ENCODE measurements at places on chromosomes 16 and 17.

- DNase-seq = peak; percentile 70
Measured at GRCh38 chr16:53022374-53022773, 30.3 kb downstream of the CHD9NB start.

DNA sequence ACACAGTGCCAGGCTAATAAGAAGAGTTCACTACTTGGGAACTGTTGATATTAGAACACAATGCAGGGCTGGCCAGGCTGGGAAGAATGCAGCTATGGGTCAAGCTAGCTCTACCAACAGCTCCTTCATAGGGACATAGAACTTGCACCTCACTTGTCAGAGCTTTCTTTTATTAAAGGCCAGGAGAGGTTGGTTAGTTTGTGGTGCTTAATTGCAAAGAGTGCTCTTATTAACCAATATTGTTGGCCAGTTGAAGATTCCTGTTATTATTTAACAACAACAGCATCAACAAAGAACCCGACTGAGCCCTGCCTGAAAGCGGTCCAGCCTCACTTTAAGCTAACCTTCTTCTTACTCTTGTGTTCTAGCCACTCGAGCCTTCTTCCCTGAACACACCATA is 43.4 kb upstream of the ANKFN1 start:
- DNase-seq = no peak

DNA sequence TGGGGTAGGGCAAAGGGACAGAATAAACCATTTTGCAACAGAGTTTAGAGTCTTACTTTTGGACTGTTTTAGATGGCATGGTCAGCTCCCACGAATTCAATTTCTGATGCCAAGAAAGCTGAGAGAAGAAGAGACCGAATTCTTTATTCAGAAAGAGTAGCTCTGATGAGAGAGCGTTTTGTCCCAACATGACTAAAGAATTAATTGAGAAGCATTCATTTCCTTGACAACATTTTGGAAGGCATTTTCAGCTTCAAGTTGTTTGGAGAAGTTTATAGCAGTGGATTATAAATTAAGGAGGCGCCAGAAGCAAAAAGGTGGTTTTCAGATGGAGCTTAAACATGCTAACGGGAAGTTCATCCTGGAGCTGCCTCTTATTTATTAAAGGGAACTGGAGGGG is 12.2 kb downstream of the GAN start:
- no peak for DNase-seq

DNA sequence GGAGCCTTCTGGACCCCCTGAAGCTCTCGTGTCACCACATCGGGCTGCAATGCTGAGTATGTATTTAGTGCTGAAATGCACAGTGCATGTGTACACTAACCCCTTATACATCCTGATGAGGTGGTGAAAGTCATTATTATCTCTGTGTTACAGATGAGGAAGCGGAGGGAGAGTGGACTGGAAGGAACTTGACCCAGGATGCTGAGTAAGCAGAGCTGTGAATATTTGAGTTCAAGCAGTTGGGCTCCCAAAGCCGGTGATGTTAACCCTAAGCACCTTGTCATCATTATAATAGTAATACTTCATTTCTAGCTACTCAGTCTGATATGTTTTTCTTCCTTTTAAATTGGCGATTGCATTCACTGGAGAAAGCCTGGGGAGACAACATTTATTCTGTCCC is 25.9 kb upstream of the NKD1 start:
- DNase-seq = peak; percentile 26

DNA sequence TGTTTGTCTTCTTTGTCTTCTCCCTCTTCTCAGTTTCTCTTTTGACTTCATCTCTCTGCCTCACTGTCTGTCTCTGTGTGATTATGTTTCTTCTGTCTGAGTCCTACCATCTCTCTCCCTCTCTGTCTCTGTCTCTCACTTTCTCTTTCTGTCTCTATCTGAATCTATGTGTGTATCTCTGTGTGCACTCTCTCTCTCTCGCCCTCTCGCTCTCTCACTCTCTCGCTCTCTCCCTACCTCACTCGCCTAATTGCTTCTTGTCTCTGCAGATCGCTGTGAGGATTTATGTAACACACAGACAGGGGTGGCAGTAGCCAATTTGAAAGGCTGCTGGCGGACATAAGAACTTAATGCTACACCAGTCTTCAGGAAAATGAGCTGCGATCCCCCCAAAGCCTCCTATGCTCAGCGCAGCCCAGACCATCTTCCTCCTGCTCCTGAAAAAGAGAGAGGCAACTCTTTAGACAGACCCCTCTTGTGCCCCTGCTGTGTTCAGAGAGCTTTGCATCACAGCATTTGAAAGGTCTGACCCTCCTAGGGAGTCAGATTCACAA is 140.9 kb downstream of the CCT6B start:
- DNase-seq = no peak

GRCh38 chr16:24815021-24815420 is 30.7 kb upstream of the SLC5A11 start:
- DNase-seq = no peak

DNA sequence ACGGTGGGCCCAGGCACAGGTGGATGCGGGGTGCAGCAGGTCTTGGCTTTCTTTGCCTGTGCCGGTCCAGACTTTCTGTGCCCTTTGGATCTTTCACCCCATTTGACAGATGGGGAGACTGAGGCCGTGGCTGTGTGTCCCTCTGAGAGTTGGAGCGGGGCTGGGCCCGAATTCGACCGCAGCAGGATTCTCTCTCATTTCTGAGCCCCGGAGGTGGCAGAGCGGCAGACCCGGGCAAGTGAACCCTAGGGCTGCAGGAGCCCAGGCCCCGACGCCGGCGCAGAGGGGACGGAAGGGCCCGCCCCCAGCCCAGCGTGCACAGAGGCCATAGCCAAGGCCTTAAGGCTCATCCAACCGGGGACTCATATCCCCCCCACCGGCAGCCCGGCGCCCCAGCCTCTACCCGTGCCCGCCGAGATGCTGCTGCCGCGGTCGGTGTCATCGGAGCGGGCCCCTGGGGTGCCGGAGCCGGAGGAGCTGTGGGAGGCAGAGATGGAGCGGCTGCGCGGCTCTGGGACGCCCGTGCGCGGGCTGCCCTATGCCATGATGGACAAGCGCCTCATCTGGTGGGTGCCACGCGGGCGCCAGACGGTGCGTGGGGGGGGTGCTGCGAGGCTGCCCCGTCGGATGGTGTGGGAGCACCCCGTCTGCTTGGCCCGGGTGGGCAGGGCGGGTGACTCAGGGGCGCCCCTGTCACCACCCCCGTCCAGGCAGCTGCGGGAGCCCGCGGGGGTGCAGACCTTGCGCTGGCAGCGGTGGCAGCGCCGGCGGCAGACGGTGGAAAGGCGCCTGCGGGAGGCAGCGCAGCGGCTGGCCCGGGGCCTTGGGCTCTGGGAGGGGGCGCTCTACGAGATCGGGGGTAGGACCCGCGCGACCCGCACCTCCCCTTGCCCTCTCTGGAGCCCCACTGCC is 857 bp downstream of the TMC8 start:
- no peak for DNase-seq
